ENCODE measurements at places on chromosomes 11 and 22. TPM values are rescaled to one million over a fixed set of nuclear protein-coding genes. Genes with fewer than 3 reads are reported as not detected.

- DNase-seq, result no peak
These were observed 2.7 kb downstream of the TMEM123 start for GRCh38 chr11:102449651-102450570.

DNA sequence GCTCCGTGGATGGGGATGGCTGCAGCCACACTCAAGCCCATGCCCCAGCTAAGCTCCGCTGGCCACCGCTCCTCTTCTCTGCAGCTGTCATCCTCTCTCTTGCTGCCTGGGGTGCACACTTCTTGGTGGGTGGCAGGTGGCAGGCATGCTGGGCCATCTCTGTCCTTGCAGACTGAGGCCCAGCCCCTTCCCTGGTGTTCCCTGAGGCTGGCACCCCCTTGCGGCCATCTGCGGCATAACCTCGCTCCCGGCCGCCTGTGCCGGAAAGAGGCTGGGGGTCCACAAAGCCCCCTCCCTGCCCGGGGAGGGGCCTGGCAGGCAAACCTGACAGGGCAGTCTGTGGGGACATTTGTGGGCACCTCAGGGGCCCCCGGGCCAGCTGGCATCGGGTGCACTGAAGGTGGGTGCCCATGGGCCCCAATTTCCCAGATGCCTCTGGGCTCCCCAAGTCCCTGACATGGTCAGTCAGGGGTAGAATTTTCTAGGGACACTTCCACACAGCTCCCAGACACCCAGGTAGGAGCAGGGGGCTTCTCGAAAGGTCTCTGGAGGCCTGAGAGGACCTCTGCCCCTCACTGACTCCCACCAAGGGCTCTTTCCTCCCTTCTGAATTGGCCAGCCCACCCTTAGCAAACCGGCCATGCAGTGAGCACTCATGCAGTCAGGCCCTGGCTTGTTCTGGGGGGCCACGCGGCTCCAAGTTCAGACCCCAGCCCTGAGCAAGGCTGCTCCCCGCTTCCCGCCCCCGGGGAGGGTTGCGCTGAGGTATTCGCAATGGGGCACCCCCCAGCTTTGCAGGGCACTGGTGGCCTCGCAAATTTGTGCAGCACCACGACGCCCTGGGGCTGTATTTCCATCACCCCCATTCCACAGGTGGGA lies 23.5 kb upstream of the TH start:
- DNase-seq, result no peak

Gene OR6A2
- total RNA-seq, result 0.68 TPM

Gene CLMP
- total RNA-seq, result 34.4 TPM

Gene CSTF3
- total RNA-seq, result 41.7 TPM

Gene PYGM
- total RNA-seq, result 11.4 TPM

GRCh38 chr11:9269492-9270013 lies 4.4 kb upstream of the DENND5A start:
- no peak for DNase-seq

GRCh38 chr11:35288817-35289541 lies 130.4 kb downstream of the SLC1A2 start:
- no peak for DNase-seq

GRCh38 chr11:35714882-35715627 lies 52.5 kb downstream of the TRIM44 start:
- DNase-seq, result no peak

Gene ZNRD2
- 50.3 TPM for total RNA-seq

Gene PKP3
- 78.5 TPM for total RNA-seq
